SHP77 (cell line): ENCODE measurements at places on chromosomes 6 and 20.

GRCh38 chr6:112396221-112396620 is 49.1 kb downstream of the RFPL4B start:
- peak; percentile 52 for DNase-seq

GRCh38 chr6:33000055-33000454 is 9.3 kb downstream of the HLA-DOA start:
- no peak for DNase-seq

DNA sequence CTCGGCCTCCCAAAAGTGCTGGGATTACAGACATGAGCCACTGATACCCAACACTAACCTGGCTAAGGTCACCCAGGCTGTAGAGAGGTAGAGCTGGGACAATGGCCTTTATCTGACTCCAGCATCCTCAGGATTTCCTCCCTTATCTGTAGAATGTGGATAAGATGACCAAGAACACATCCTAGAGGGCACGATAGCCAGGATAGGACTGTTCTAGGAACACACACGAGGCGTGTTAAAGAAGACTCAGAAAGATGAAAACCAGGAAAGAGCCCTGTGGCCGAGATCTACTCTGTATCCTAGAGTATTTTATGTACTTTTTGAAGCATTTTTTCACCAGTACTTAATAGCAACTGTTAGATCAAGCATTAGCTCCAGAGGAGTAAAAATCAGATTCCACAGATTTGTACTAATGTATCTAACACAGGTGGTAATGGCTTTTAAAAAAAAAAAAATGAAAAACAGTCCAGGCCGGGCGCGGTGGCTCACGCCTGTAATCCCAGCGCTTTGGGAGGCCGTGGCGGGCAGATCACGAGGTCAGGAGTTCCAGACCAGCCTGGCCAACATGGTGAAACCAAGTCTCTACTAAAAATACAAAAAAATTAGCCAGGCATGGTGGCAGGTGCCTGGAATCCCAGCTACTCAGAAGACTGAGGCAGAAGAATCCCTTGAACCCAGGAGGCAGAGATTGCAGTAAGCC is 17.3 kb downstream of the PPP1R10 start:
- DNase-seq = no peak

GRCh38 chr6:144893680-144894151 is 608.6 kb downstream of the UTRN start:
- DNase-seq = no peak

GRCh38 chr20:1434571-1435336 is 31.9 kb downstream of the NSFL1C start:
- no peak for DNase-seq

DNA sequence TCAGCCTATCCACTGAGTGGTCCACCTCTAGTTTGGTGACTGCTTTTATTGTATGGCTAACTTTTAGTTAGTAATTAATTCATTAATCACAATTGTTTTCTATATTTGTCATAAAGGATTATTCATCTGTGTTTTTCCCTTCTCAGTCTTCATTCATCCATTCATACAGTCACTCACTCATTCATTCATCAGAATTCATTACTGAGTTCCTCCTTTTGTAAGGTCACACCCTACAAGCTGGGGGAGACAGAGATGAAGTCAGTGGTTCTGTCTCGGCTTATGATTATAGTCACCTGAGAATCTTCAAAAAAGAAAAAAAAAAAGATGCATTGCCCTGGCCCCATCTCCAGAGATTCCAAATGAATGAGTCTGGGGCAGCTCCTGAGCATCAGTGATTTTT is 257.1 kb downstream of the ADGB start:
- DNase-seq = no peak

GRCh38 chr6:118135371-118135770 is 228.3 kb downstream of the SLC35F1 start:
- no peak for DNase-seq

GRCh38 chr6:167697316-167697715 is 129.4 kb upstream of the AFDN start:
- DNase-seq = peak; percentile 9

GRCh38 chr6:29680904-29681303 is at the start of gene ZFP57:
Gene ZFP57, minus strand, starts transcription at chr6:29681152. Its CDS starts 4,149 bp downstream, at chr6:29677003.
- no peak for DNase-seq

GRCh38 chr20:17827759-17828559 is 128.2 kb downstream of the BANF2 start:
- no peak for DNase-seq

- no peak for DNase-seq
Observed at GRCh38 chr6:144286503-144287393, 1.6 kb downstream of the UTRN start.

DNA sequence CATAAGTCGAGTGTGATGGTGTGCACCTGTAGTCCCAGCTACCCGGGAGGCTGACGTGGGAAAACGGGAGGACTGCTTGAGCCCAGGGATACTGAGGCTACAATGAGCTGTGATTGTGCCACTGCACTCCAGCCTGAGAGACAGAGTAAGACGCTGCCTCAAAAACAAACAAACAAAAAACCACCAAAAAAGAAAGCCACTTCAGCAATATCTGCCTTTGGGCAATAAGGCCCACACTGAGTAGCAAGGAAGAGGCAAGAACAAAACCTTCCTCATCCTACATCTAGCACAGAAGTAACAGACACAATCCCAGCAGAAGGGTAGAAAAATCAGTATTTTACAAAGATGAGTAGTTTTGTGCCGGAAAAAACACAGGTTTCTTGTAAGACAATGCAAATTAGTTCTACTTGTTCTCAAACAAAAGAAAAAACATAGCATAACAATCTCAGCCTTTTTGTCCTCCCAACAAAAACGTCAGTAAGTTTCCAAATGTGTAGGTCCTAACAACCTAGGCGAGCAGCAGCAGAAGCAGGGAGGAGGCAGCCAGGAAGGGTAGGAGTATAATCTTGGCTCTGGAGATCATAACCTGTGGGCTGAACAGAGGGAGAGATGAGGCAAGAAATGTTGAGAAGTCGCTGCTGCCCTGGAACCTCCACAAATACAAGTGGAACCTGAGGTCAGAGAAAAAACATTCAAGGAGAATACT is 5.7 kb downstream of the PPP1R10 start:
- no peak for DNase-seq

DNA sequence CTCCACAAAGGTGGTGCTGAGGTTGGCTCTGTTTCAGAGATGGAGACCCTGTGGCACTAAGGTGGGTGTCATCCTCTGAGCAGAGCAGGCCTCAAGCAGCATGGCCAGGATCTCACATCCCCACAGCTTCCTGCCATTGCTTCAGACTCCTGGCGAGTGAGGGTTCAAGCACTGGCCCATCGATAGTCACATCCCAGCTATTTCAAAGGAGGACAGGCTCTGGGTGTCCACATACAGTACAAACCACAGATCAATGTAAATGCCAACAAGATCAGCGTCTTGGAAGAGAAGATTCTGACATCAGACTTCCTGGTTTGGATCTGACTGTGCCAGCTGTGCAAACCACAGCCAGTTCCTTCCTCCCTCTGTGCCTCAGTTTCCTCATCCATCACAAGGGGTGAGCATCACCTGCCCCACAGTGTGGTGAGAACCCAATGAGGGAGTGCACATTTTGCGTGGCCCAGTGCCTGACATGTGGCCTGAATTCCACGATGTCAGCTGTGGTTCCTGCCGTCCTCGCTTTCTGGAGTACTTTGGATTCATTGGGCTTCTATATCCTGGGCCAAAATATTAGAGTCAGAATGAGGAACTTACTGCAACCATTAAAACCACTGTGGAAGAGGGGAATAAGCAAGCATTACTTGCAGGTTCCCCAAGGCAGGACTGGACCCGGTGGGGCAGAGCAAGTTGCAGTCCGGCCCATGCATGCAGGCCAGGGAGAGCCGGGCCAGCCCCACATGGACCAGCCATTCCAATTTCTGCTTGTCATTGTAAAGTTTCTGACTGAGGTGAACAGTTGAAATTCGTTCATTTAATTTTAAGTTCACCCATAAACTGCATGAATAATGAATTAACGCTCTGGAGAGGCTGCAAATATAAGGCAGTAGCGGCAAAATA is 236.0 kb downstream of the TTLL2 start:
- DNase-seq = no peak

GRCh38 chr6:158283304-158283980 is 28.8 kb upstream of the TULP4 start:
- no peak for DNase-seq

GRCh38 chr20:49534255-49534712 is 33.7 kb downstream of the PTGIS start:
- peak; percentile 69 for DNase-seq
